ENCODE measurements at places on chromosomes 3 and 15.
A peak's percentile ranks its signal among the peaks of the same experiment; 100 is the strongest.

GRCh38 chr15:59237119-59237855 lies 30.6 kb downstream of the LDHAL6B start:
- no peak for DNase-seq

DNA sequence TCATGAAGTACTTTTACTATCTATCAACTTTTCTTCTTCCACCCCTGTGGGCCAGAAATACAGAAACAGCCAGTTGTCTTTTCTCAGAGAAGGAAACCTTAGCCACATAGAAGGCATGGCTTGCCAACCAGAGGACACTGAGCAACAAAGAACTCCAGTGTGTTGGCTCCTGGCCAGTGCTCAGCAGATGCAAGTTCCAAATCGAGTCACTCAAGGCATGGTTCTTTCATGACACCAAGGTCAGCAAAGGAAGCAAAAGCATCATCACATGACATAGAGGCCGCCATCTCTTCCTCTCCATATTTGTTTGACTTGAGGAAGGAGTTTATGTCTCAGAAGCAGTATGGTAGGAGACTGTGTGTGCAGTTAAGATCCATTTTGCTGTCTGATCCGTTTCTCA lies 92.2 kb downstream of the MYLK start:
- DNase-seq, result no peak

GRCh38 chr3:54900838-54901591 lies 26.8 kb downstream of the LRTM1 start:
- no peak for DNase-seq

- no peak for DNase-seq
Measured at GRCh38 chr3:50617911-50618481, 1.0 kb downstream of the MAPKAPK3 start.

DNA sequence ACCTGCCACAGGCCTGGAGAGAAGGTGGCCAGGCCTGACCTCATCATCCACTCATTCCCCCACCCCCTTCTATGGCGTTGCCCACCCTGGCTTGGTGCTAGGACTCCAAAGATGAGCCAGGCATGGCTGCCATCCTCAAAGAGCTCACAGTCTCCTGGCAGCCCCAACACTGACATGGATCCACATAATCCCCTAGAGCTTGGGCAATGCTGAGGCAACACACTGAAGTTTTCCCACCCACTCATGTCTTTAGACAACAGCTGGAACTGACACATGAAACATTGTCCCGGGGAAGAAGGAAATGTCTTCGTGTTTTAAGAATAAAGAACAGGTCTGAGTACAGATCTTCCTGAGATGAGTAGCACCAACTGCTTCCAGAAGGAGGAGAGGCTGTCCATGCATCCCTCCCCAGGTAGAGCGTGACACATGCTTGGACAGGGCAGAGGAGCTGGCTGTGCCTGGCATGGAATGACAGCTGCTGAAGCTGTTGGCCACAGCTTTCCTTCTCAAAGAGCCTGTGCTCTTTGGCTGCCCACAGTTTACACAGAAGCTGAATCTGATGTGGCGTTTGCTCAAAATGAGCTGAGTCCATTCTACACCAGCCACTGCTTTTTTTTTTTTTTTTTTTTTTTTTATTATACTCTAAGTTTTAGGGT lies 70.1 kb downstream of the HOMER2 start:
- DNase-seq, result no peak

- peak; percentile 27 for DNase-seq
Measured at GRCh38 chr15:100438570-100438969, 90.2 kb downstream of the CERS3 start.

DNA sequence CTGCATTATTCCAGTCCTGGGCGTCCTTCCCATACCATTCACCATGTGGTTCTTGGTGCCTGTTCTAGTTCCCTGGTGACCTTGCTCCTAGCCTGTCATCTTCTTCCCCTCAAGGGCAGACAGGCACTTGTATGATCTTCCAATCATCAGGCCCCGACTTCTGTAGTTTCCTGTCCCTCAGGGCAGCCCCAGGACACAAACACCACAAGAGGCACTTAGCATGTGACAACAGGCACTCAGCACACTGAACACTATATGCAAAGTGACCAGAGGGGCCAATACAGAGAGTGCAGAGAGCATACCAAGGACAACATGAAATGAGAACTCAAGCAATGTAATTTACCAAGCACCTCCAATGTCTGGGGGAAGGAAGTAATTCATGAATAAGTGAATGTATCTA lies 17.9 kb downstream of the TMEM40 start:
- DNase-seq, result no peak
